Spinal cord (tissue), 10 donors: ENCODE measurements at places on chromosomes 6 and 20. TPM values are rescaled to one million over a fixed set of nuclear protein-coding genes. Genes with fewer than 3 reads are reported as not detected.

- no peak for DNase-seq
Measured at GRCh38 chr6:32890831-32891230, 36.8 kb downstream of the PSMB9 start.

DNA sequence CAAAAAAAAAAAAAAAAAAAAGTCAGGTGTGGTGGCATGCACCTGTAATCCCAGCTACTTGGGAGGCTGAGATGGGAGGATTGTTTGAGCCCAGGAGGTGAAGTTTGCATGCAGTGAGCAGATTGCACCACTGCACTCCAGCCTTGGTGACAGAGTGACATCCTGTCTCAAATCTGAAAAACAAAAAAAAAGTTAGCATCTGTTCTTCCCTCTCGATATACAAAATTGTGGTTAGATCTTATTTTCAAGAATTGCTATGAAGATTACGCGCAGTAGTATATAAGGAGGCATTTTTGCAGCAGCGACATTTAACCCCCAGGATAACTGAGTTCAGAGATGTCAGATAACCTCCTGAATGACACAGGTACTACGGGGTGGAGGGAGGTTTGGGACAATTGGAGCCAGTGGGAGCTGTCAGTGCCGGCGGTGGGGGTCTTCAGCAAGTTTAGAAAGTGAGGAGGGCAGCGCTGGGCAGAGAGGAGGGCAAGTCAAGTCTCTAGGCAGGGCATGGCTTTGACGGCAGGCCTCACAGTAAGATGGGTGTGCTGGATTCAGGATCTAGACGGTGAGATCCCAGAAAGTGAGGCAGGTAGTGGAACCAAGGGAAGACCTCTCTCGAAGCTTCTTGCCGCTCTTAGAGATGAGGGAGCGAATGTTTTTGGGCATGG is 26.2 kb upstream of the MRPS18A start:
- no peak for DNase-seq

DNA sequence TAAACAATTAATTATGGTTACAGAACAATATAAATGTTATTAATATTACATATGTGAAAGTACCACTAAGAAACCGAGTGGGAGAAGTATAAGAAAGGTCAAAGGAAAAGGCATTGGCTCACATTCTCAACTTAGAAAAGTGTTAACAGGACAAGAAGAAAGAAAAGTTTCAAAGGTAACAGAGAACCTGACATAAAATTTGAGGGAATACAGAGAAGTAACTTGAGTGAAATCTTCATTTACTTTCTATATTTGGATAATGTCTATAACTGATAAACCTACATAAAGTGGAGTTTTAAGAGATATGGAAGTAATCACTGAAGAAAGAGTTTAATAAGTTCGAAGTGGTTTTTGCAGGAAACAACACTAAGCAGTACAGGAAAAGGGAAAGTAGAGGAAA is 30.1 kb downstream of the REPS1 start:
- DNase-seq = no peak

DNA sequence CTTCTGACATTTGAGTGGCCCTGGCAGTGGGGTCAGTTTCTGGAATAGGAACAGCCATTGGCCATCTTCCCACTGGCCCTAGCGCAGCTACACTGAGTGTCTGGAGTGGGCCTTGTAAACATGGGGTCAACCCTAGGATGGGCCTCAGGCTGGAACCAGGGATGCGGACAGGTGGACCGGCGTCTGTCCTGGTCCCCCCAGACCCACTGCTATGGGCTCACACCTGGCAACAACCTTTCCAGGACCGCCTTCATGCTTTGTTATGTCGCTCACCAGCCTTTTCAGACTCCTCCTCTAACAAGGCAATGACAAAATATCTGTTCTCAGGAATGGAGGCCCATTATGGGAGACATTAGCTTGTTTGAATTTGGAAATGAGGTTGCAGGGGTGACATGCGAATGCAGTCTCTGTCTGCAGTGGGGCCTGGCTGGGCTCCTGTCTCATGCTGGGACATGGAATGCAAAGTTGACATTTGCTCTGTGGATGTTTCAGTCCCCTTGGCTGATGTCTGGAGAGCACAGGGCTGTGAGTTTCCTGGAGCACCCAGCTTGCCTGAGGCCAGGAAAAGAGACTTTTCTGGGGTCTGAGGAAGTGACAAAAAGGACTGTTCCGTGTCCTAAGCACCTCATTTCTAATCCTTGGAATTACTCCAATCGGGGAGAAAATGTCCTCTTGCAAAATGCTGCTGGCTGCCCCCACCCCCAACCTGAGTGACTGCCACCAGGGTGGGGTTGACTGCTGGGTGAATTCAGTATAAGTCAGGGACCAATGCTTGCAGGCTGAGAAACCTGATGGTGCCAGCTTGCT is 98.7 kb upstream of the PMEPA1 start:
- DNase-seq = no peak

RNF182 gene
- 11.6 TPM for total RNA-seq

DNA sequence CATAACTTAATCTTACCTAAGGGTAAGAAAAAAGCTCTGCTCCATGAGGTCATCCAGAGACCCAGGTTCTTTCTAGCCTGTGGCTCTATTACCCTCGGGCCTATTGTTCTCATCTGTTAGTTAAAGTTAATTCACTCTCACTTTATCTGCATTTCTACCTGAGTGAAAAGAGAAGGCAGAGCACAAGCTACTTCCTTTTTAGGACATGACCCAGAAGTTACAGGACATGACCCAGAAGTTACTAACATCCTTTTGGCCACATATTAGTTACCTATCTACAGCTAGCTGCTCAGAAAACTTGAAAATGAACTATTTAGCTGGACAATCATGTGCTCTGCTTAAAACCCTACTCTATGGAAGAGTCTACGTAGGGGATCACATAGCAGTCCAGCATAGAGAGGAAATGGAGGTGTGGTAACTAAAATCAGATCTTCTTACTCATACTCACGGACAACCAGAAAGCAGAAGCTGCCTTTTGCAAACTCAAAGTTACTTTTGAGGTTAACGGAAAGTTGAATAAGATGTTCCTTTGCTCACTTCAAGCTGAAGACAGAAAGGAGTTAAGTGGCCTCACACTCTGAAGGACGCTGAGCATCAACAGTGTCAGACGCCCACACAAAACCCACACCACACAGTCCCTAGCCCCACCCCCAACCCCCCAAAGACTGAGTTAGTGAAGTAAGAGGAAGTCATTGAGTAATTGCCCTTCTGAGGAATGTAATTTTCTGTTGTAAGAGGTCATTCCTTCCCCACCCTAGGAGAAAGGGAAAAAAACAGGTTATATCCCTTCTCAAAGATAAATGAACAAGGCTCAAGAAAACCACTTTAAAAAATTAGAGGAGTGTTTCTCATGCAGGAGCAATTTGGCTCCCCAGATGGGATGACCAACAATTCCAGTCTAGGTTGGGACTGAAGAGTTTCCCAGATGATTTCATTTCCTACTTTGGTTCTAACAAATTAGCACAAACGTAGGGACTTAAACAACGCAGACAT is 45.9 kb upstream of the TAB2 start:
- DNase-seq = no peak

KIAA0408 gene
- 71.0 TPM for total RNA-seq

DNA sequence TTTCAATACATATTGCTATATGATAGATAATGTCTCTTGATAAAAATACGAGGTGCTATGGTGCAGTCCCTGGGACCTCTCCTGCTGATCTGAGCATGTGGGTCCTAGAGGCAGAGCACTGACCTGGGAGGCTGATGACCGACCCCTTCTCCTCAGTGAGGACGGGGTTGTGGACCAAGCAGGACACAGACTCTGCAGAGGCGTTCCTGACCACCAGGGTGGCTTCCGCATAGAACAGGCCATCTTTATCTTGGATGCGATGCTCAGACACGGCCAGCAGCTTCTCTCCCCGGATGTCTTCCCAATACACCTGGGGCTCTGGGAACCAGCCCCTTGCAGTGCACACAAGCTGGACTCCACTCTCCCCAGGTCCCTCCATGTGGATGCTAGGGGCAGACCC is 4.2 kb downstream of the BTNL2 start:
- DNase-seq = no peak
